ENCODE measurements at places on chromosomes 12 and 14.

- DNase-seq: peak; percentile 66
Measured at GRCh38 chr12:40107803-40108620, 2.1 kb upstream of the SLC2A13 start.

DNA sequence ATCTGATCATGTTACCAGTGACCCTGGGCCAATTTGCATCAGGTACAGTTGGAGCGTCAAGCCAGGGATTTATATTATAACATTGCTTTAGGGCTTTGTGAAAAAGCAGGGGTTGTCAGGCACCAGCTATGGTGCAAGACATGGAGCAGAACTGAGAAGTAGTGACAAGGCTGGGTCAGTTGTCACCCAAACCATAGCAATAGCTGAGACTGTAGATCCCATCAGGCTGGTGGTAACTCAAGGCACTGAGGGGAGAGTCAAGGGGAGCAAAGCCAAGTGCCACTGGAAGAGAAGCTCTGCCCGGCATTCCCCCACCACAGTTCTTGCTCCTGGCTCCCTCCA lies 16.9 kb downstream of the BCL2L14 start:
- no peak for DNase-seq

DNA sequence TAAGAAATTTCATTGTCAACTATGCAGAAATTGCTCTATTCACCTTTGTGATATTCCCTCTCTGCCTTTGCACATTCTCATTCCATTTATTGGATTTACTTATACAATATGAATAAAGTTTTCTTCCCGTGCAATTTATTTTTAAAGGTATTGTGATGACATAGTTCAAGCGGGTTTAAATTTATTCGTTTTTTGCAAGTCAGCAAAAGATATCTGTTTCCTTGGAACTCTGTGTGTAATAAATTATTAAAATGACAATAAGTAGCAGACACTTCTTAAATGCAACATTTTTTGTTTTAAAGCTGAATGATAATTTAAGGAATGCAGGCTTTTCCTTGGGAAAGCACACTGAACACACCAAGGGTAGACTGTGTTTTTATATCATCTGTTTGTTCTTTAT lies 143.1 kb downstream of the SLC41A2 start:
- DNase-seq: no peak

GRCh38 chr12:131089531-131090273 lies 136.0 kb downstream of the ADGRD1 start:
- no peak for DNase-seq

- DNase-seq: no peak
Measured at GRCh38 chr14:70343141-70343540, 16.3 kb downstream of the COX16 start.

GRCh38 chr12:91990525-91990924 lies 155.1 kb downstream of the BTG1 start:
- no peak for DNase-seq

- DNase-seq: no peak
Measured at GRCh38 chr14:102027951-102028350, 58.9 kb downstream of the HSP90AA1 start.

- peak; percentile 66 for DNase-seq
Measured at GRCh38 chr14:91866061-91866460, 1.3 kb downstream of the TC2N start.

DNA sequence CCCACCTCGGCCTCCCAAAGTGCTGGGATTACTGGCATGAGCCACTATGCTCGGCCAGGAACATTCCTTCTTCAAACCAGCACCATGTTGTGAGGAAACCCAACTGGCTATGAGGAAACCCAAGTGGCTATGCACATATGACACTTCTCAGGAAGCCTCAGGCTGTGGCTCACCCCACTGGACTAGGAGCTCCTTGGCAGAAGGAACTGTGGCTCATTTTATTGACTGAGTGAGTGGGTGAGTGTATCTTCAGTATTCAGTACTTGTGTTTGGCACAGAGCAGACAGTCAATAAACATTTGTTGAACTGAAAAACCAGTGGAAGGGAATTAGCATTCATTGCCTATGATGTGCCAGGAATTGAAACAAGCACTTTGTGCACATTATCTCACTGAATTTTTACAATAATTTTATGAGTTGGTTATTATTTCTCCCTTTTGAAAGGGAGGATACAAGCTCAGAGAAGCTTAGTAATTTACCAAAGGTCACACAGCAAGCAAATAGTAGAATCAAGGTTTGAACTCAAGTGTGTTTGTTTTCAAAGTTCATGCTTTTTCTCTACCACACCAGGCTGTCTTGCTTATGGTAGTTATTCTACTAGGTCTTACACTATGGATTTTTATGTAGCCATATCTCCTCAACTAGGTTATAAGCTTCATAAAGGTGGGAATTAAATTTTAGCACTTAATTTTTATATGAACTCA lies 121.6 kb downstream of the VEZT start:
- DNase-seq: no peak

- DNase-seq: no peak
Measured at GRCh38 chr12:3995306-3995705, 122.1 kb upstream of the PARP11 start.

GRCh38 chr12:108822497-108823205 lies 34.7 kb downstream of the SSH1 start:
- DNase-seq: no peak

- DNase-seq: no peak
Measured at GRCh38 chr12:66516133-66516532, 162.7 kb downstream of the GRIP1 start.

- no peak for DNase-seq
Measured at GRCh38 chr14:104460791-104461651, 118.5 kb upstream of the C14orf180 start.

GRCh38 chr14:80926397-80927082 lies 15.0 kb downstream of the CEP128 start:
- no peak for DNase-seq

DNA sequence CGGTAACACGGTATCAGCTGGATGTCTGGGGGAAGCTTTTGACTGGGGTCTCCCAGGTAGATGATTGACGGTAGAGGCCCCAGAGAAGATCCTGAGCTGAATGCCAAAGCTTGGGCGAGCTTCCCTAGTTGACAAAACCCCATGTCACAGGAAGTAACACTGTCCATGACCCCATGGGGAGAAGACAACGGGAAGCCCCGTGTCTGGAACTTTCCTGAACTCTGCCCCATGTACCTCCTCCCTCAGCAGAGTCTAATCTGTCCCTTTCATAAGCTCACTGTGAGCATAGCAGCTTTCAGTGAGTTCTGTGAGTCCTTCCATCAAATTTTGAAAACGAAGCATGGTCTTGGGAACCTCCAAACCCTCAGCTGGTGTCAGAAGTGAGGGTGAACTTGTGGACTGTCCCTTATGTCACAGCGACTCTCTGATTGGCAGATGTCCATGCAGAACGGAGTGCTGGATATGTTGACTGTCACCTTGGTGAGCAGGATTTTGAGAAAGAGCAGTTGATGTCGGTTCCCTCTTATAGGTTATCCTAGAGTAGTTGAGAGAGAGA lies 29.7 kb upstream of the BEGAIN start:
- no peak for DNase-seq

- DNase-seq: no peak
Measured at GRCh38 chr12:95248604-95249360, 31.2 kb downstream of the VEZT start.

GRCh38 chr14:38150075-38150474 lies 57.6 kb upstream of the SSTR1 start:
- no peak for DNase-seq

GRCh38 chr12:89960607-89961394 lies 252.2 kb upstream of the ATP2B1 start:
- DNase-seq: peak; percentile 8

DNA sequence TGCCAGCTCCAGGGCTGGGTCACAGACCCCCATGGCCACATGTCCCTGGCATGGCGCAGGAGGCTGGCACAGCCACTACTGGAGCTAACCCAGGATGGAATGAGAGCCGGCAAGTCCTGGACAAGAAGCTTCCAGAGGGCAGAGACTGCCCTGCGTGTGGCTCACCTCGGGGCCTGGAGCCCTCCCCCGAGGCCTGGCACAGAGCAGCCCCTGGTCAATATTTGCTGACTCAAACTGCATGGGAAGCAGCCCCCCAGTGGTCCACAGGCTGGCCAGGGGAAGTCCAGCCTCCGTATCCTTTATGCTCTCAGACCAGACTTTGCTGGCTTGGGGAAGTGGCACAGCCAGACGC lies 71.4 kb downstream of the BCL11B start:
- DNase-seq: no peak

GRCh38 chr14:30874120-30874998 lies at the start of gene COCH:
TSS of gene COCH (plus strand) at chr14:30874559. CDS start at chr14:30874939, 380 bp downstream.
- DNase-seq: peak; percentile 61

- no peak for DNase-seq
Measured at GRCh38 chr12:119842380-119842779, 34.7 kb downstream of the CIT start.

DNA sequence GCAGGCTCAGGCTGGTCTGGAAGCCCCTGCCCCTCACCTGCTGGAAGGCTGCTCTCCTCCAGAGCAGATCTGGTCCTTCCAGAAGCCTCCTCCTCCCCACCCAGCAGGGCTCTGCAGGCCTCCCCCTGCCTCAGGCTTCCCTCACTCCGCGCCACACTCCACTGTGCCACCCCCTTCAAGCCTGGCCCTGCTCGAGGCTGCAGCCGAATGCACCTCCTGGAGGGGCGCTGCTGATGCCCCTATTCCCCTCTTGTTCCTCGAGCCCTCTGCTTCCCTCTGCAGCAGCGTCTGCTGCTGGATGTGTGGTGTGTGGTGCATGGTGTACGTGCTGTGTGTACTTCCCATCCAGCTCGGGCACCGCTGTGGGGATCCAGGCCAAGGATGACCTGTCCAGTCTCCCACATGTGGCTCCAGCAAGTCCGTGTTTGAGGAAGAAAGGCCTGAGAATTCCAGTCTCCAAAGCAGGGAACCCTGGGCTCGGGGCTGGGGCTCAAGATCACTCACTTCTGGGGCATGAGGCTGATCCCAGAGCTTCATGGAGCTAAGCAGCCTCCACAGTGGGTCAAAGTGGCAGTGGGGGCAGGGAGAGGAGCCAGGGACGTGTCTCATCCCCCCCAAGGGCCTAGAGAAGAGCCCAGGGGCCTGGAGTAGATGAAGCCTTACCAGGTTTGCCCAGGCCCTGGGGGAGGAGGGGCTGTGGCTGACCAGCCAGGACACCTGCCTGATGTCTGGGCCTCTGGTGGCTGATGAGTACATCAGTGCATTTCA lies 136.0 kb upstream of the C14orf180 start:
- DNase-seq: no peak

- no peak for DNase-seq
Measured at GRCh38 chr14:51908086-51908485, 47.7 kb downstream of the GNG2 start.

GRCh38 chr14:25988536-25988935 lies 609.3 kb downstream of the NOVA1 start:
- DNase-seq: no peak

- DNase-seq: no peak
Measured at GRCh38 chr12:72491426-72491825, 219.3 kb downstream of the TRHDE start.

DNA sequence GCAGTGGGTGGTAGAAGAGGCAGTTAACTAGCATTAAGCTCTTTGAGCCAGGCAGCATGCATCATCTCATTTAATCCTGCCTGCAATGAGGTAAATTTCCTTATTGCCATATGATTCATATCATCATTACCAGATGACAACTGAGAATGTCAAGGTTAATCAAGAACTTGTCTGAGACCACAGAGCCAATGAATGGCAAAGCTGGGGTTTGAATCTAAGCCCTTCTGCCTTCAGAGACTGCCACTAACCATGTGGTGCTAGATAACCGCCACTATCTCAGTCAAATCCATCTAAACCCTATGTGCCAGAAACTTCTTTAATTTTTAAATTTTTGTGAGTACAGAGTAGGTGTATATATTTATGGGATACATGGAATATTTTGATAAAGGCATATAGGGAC lies 77.8 kb upstream of the GRIP1 start:
- DNase-seq: no peak

DNA sequence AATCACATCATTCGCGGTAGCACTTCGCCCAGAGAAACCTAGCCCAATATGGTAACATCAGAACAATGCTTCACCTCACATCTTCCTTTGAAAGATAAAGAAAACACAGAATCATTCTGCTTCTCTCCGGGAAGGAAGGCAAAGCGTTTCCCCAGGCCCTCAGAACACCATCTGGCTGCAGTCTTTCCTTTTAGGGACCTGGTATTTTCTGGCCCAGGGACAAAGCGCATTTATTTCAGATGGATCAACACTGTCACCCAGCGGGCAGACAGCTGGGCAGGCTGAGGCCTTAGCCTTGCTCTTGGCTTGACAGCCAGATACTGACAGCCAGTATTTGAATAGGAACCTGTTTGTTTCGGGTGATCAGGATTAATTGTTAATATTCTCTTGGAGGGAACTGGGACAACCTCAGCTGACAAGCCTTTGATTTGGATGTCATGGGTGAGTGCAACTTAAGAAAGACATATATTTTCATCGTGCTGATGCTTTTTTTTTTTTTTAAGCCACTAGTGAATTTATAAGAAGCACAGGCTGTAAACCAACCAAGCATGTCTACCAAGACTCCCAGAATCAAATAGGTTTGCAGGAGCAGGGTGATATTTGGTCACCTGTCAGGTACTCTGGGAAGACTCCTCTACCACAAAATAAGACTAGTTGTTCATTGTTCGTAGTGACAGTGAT lies 118.9 kb downstream of the VEZT start:
- DNase-seq: no peak

GRCh38 chr14:90616313-90616712 lies 199.9 kb downstream of the TTC7B start:
- DNase-seq: no peak

DNA sequence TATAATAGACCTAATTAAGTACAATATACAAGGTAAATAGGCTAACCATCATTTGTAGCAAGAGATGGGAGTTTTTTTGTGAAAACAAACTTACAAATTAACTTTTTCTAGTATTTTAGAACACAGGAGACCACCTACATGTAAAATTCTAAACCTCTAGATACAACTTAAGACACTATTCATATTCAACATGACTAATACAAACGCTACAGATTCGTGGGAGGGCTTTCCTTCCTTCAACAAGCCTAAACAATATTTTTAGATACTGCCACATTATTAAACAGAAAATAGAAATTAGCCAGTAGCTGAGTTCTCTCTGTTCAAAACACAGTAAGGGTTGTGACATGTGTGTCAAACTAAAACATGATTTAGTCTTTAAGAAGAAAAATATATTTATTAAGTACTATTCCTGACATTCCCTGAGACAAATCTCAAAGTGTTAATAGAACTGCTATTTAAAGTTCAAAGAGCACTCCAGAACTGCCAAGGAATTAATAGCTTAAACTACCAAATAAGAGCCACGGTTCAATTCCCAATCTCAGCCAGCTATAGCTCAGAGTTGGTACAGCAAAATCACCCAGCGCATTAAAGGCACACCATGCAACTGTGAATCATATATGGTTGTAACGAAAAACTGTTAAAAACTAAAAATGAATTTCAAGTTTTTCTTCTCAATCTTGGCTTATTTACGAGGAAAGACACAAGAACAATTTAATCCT lies 10.7 kb downstream of the MED13L start:
- DNase-seq: no peak

DNA sequence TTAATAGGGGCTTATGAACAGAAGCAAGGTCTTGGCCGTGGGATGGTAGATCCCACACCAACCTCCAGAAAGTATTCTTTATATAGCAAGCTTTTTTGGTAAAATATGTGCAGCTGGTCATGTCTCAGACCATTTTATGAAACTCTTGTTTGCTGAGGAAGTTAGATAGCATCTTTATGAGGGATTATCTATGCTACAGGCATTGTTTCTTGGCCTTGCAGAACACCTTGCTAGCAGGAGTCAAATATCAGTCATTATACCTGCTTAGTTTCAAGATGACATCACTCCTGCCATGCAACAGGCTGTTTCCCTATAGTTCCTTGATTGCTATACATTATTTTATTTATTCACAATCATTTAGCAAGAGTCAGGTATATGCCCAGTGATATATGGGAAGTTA lies 84.8 kb upstream of the LRFN5 start:
- DNase-seq: no peak

- no peak for DNase-seq
Measured at GRCh38 chr14:25150934-25151790, 101.2 kb upstream of the STXBP6 start.
